H9 (cell line): ENCODE measurements at places on chromosomes 12 and 14. TPM values are rescaled to one million over a fixed set of nuclear protein-coding genes. Genes with fewer than 3 reads are reported as not detected.

DNA sequence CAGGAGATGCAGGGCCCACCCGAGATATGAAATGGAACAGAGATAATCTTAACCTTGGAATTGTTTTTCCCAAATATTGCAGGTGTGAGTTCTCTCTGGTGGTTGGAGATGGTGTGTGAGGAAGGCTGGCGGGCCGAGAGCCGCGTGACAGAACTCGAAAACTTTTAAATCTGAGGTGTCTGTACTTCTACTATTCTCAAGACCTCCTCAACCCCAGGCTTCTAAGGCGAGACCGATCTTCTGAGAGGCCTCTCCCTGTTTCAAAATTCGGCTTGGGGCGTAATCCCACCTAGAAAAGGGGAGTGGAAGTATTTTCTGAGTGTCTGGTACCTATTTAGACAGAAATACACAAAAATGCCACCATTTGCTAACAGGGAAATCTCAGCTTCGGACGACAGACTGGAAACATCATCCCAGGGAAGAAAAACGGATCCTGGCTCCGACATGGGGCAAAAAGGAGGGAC, 611 bp downstream of the SARNP start:
- peaks cover 7% of the 10 kb centered on the region; the same call in 1 of the 2 replicates for H3K4me1 ChIP-seq
- H3K36me3 ChIP-seq: peaks cover 38% of the 10 kb centered on the region
- H3K4me3 ChIP-seq: no peak overlapping the region

Gene NTN4
- 0.13 and 0.17 TPM in 2 replicates for total RNA-seq

DNA sequence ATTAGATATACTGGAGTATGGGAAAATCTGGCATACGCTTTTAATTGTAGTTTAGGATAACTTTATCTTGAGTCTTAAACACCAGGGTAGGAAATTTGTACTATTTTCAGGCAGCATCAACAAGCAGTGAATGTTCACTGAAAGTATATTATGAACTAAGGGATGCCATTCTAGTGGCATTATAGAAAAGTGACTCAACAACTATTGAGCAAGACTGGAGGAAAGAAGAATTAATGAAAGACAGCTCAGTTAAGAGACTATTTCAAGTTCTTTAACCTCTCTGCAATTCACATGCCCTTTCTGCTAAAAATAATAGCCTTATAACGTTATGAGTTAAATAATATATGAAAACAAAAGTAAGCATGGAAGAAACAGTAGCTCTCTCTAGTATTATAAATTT, 343.1 kb downstream of the FSCB start:
- peaks cover 8% of the 10 kb centered on the region for H3K36me3 ChIP-seq
- no peak for DNase-seq
- H3K4me1 ChIP-seq: no peaks in the 10 kb centered on the region
- H3K4me3 ChIP-seq: no peak overlapping the region
- H3K27ac ChIP-seq: no peak overlapping the region

- no peaks in the 10 kb centered on the region for H3K27me3 ChIP-seq
- H3K4me1 ChIP-seq: no peaks in the 10 kb centered on the region
- no peak overlapping the region for H3K4me3 ChIP-seq
- no peak for DNase-seq
- no peak overlapping the region for H3K27ac ChIP-seq
These were observed 8.8 kb downstream of the SMOC1 start for GRCh38 chr14:69887740-69888657.

GRCh38 chr14:91521061-91521640, 11.0 kb upstream of the PPP4R3A start:
- DNase-seq: no peak
- H3K27me3 ChIP-seq: no peaks in the 10 kb centered on the region
- H3K27ac ChIP-seq: no peak overlapping the region
- H3K4me3 ChIP-seq: no peak overlapping the region
- no peaks in the 10 kb centered on the region for H3K4me1 ChIP-seq

- H3K36me3 ChIP-seq: no peaks in the 10 kb centered on the region
- no peak for DNase-seq
- no peak overlapping the region for H3K4me3 ChIP-seq
- H3K4me1 ChIP-seq: no peaks in the 10 kb centered on the region
These were observed 434.1 kb upstream of the OR4E1 start for GRCh38 chr14:22107753-22108152.

DNA sequence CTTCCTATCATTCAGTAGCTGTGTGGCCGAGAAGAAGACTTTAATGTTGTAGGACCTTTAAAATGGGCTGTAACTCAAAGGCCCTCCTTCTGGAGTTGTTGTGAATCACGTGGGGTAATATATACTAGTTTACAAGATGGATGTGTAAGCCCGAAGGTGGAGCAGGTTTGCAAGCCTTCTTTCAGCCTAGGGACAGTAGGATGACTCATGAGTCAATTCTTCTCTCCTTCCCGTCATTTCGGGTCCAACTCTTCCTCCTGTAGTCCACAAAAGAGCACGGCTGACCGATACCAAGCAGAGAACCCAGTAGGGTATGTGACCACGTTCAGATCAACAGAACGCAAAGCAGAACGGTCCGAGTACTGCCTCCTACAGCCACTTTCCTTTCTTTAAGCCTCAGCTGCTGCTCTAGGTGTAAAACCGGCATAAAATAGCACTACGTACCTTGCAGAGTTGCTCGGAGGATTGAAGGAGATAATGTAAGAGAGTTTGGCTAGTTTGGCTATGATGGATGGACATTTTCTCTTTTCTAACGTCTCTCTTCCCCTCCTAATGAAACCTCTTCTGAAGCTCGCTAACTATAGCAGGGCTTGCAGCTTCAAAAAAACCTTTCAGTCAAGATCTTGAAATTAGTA, 1.3 kb upstream of the RASSF3 start:
- peak overlapping the region; percentile 14 for H3K27ac ChIP-seq
- peak; percentile 67 for DNase-seq
- peak overlapping the region; percentile 87 for H3K4me3 ChIP-seq
- peaks cover 2% of the 10 kb centered on the region for H3K36me3 ChIP-seq
- H3K4me1 ChIP-seq: no peaks in the 10 kb centered on the region

- H3K27ac ChIP-seq: no peak overlapping the region
- H3K4me1 ChIP-seq: no peaks in the 10 kb centered on the region
- H3K4me3 ChIP-seq: no peak overlapping the region
- H3K27me3 ChIP-seq: no peaks in the 10 kb centered on the region
These were observed 6.4 kb downstream of the ERG28 start for GRCh38 chr14:75654127-75654732.

DNA sequence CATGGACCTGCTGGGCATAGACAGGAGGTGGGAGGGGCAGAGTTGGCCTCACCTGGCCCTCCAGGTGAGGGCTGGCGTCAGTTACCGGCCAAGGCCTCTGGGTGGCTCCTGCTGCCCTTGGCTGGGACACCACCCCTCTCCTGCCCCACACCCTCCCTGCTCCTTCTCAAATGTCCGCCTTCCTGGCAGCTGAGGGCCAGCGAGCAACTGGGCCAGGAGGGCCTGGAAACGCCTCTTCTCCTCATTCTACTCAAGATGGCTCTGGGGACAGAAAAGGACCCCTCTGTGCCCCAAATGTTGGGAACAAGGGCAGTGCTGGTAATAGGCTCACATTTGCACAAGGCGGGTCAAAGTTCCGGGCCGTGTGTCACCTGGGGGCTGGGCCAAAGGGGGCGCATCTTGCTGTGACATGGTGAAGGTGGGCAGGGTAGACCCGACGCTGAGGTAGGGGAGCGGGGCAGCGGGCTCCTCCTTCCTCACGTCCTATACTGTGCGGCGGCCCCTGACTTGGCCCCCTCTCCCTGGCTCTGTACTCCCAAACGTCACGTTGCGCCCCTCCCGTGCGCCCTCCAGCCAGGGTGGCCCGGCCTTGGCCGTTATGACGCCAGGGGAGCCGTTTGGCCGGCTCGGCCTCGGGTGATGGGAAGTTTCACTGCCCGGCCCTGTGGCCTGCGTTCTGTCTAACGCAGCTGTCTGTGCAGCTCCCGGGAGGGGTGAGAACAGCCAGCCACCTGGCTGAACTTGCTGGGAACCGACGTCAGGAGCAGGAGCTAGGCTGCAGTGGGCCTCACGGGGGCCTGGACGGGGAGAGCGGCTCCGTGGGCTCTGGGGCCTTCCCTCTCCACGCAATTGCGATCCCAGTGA, 18.0 kb upstream of the DLK1 start:
- no peaks in the 10 kb centered on the region for H3K36me3 ChIP-seq
- peak overlapping the region; percentile 60; the same call in 2 of the 3 replicates for H3K4me3 ChIP-seq
- H3K4me1 ChIP-seq: no peaks in the 10 kb centered on the region
- no peak overlapping the region for H3K27ac ChIP-seq
- peak; percentile 94 for DNase-seq
- no peaks in the 10 kb centered on the region; the same call in 1 of the 2 replicates for H3K27me3 ChIP-seq

- no peak overlapping the region for H3K27ac ChIP-seq
- no peaks in the 10 kb centered on the region for H3K27me3 ChIP-seq
- peak; percentile 60 for DNase-seq
- no peaks in the 10 kb centered on the region for H3K36me3 ChIP-seq
These were observed 122.9 kb upstream of the RAP1B start for GRCh38 chr12:68487721-68488309.
